ENCODE measurements at places on chromosomes 2 and 18.

- DNase-seq, result no peak
Measured at GRCh38 chr2:81672923-81673322, 1368.4 kb upstream of the LRRTM1 start.

DNA sequence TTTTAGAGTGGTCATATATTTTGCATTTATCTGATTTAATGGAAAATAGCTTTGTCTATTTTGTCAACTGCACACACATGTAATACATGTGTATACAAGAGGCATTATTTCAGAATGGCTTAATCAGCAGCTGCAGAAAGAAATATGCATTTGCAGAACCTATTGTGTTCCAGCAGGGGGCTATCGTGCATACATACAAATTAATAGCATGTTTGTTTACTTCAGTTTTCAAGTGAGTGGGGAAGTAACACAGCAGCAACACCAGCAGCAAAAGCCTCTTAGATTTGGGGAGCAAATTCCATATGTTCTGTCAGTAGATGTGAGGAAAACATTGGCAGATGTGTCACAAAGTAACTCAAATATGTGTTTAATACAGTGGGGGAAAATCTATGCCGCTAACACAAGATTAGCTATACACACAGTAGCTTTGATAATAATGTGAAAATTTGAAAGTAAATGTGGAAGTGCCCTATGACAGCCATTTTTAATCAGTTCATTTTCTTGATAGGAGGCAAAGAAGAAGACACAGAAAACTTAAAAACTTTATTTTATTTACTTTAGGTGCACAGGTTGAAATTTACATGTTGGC, 218.1 kb downstream of the WDR7 start:
- no peak for DNase-seq

DNA sequence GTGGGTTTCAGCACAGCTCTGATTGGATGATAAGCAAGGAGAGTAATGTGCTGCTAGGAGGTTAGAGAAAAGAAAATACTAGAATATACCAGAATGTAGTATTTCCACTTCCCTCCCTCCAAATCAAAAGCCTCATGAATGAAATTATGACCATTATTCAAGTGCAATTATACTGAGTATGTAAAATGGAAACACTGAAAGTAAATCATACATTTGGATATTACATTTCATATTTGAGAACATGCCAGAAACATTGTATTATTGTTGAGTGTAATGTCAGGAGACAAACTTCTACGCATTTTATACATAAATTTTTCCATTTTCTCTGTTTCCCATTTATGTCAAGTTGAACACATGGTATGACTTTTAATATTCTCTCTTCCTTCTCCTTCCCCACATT, 942 bp upstream of the CETN1 start:
- DNase-seq, result no peak

DNA sequence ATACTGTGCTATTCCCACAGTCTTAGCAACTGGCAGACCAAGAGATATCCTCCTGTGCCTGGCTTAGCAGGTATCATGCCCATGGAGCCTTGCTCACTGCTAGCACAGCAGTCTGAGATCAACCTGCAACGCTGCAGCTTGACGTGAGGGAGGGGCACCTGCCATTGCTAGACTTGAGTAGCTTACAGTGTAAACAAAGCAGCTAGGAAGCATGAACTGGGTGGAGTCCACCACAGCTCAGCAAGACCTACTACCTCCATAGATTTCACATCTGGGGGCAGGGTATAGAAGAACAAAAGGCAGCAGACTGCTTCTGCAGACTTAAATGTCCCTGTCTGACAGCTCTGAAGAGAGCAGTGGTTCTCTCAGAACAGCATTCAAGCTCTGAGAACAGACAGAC, 74.8 kb downstream of the AKAIN1 start:
- DNase-seq, result no peak

GRCh38 chr2:15973481-15974401, 33.4 kb downstream of the MYCN start:
- no peak for DNase-seq

- DNase-seq, result no peak
Measured at GRCh38 chr2:231924889-231925275, 1.3 kb downstream of the NPPC start.

GRCh38 chr2:203413796-203414195, 85.6 kb downstream of the ABI2 start:
- DNase-seq, result no peak

DNA sequence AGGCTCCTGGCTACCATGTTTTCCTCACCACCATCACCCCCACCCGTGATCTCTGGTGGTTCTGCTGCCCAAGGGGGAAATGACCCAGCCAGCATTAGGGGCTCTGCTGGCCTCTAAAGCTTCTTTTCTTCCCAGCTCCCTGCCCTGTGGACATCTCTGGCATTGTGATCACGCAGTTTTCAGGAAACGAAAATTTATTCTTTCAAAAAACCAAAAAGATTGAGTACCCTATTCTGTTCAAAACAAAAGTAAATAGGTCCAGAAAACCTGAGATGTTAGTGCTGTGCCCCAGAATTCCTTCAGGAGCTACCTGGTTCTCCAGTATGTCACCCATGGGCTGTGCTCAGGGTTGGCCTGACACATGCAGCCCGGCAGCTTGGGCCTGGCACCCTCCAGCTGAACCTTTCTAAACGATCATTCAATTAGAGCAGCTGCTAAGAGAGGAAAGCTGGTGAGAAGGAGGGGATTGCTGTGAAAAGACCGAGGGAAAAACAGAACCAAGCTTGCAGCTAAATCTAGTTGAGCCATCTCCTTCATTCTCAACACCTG, 157.5 kb downstream of the MGAT5 start:
- DNase-seq, result no peak

DNA sequence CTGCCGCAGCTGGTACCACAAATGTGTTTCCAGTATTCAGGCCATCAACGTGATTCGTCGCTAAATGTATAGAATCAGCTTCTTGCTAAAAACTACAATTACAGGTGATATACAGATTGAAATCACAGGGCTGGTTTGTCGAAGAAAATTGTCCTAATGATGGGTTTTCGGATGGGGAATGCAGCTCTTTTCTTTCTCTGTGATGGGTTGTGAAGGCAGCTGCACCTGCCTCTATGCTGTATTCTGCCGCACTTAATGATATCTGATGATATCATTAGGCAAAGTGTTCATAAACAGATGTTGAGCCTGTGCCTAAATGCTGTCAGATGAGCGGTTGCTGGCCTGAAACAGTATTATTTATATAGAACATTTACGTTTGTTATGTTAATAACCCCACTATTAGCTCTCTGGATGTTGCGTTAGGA, 218.1 kb downstream of the ARHGAP15 start:
- no peak for DNase-seq

DNA sequence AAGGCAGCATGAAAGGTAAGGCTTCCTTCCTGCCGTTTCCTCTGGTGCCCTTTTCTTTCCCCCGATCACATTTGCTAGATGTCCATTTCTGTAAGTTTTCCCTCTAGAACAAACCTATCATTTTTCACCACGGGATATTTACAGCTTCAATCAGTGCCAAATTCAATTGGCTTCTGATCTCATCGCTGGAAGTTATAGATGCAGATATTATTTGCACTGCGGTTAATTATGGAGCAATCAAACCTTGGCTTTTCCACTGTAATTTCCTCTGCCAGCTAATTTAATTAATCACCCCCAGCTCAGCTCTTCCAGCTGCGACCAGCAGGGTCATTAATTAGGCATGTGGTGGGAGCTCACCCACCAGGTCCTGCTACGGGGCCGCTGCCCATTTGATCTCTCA, 86.1 kb downstream of the GBX2 start:
- no peak for DNase-seq

- DNase-seq, result no peak
Measured at GRCh38 chr18:48534364-48534763, 4.5 kb upstream of the CTIF start.

- no peak for DNase-seq
Measured at GRCh38 chr2:43605851-43606250, 10.0 kb upstream of the THADA start.

DNA sequence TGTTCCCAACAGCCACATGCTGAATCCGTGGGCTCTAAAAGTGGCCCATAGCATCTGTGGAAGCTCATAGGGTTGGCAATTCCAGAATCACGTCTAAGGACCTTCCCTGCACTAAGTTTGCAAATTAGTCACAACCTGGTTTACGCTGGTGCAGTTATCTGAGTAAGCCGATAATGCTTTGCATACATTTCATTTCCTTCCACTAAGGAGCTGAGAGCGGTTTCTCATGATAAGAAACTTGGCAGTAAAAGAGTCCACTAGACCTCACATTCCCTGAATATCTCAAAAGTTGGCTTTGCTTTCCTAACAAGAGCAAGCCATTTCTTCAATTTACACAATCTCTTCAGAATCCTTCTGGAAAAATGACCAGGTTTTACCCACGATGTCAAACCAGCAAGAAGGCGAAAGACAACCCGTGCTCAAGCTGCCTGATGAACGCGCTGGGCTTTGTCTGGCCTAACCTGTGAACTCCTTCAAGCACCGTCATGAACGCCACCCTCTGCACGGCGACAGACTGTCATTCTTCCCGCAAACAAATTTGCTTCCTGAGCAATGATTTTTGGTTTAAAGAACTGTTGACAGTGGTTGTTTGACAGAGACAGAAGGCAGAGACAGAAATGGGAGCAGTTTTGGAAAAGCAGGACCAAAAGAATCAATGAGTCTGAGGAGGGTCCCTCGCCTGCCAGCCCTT, 73.0 kb upstream of the COPS8 start:
- DNase-seq, result no peak

DNA sequence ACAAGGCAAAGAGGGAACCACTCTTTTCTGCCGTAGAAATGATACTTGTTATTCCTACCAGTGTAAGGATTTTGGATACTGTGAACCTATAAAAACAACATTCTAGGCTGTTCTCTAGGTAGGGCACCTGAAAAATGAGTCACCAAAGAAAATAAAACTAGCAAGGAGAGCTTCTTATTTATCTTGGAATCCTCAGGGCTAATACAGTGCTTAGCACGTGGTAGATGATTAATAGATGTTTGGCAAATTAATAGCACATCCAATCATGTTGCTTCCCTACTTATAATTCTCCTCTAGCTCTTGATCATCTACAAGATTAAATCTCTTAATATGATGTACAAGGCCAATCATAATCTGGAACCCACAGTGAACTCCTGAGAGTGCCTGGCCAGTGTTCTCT, 73.1 kb downstream of the AAK1 start:
- DNase-seq, result no peak

DNA sequence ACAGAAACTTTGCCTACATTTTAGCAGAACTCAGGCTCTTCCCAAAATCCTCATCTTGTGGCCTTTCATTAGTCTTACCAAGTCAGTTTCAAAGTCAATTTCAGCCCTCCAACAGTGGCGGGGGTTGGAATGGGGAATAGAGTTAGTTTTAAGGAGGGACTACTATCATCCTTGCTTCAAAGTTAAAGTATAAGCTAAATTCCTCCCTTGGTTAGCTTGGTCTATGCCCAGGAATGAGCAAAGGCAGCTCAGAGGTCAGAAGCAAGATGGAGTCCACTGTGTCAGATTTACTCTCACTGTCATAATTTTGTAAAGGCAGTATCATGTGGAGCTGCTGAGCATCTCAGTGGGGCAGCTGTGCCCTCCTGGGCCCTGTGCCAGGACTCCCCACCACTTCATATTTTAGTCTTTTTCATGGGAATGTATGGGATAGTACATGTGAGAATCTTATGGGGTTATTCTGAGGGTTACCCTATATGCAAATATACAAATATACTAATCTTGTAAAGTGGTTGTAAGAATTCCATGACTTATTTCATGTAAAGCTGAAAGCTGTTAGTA, 145.2 kb upstream of the MMADHC start:
- DNase-seq, result no peak

DNA sequence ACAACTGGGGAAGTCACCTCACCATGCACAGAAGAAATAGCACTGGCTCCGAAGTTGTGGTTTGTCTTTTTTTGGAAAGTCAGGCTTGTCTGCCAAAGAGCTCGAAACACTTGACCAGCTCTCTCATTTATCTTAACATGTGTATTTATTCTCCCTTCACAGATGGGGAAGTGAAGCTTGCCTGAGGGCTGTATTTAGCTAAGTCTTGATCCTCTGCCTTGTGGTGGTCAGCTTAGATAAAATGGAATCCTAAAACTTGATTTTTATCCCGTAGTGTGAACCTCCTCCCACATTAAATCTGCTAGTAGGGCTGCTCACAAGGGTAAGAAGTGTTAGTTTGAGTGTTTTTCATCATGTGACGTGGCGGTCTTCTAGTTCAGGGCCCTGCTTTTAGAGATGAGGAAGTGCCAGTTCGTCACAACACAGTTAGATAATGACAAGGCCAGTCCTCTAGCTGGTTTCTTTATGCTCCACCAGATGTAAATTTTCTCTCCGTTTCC, 89.7 kb downstream of the TMEM247 start:
- no peak for DNase-seq

DNA sequence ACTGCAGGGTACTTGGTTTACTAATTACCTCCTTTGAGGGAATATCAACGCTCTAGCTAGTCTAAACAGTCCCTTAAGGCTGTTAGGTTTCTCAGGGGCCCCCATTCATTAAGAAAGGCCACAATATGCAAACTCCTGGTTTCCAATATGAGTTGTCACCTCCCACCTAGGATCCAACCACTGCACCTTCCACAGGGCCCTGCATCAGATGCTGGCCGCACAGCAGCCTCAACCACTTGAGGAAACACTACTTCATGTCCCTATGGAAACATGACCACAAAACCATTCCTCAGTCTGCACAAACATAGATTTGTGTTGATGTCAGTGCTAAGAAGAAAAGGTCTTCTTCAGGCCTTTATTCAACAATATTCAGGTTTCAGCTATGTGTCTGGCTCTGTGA, 40.9 kb downstream of the STAT4 start:
- DNase-seq, result peak; percentile 41

DNA sequence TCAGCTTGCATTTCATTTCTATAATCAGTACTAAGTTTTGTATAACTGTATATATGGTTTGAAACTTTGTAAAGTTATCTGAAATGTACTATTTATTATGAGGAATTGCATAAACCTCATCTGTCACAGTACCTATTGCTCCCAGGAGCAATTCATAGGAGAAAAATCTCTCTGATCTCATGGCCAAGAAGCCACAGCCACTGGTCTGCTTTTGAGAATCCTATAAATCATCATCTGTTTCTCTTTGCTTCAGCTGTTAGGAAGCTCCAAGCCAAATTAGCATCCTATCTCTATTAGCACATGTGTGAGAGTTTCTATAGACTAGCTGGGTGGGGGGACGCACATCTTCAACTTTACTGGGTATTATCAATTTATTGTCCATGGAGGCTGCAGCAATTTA, 210.3 kb downstream of the CYP26B1 start:
- DNase-seq, result no peak

GRCh38 chr2:20207051-20207450, 17.9 kb downstream of the SDC1 start:
- DNase-seq, result no peak

DNA sequence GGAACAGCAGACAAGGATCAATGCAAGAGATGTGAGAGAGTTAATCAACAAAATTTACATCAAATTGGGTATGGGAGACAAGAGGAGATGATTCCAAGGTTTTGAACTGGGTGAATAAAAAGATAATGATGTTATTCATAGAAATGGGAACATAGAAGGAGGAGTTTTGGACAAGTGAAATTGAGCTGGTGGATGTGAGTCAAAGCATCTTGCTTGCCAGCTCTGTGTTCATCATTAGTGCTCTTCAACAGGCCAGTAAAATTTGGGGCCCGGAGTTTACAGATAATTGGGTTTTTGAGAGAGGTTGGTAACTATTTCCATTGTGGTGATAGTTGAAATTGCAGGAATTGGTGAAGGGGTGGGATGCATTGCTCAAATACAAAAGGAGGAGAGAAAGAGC, 69.9 kb upstream of the CAVIN2 start:
- DNase-seq, result no peak
